NCI-H1436 (cell line): ENCODE measurements at places on chromosomes 4 and X.

DNA sequence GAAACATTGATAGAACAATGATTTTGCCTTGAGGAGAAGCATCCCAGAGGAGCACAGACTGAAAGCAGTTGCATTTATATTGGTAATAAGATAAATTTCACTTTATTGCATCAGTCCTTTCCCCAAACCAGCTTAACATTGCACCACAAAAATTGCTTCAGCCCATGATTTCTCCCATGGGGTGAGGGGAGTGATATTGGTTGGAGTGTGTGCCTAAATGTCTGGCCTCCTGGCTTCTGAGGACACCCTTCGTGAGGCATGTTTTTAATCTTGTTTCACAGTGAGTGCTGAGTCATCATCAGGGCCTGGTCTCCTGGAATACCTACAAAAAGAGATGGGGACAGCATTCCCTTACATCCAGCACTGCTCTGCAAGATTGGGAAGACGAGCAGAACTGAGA is 487.9 kb downstream of the C4orf33 start:
- no peak for DNase-seq

DNA sequence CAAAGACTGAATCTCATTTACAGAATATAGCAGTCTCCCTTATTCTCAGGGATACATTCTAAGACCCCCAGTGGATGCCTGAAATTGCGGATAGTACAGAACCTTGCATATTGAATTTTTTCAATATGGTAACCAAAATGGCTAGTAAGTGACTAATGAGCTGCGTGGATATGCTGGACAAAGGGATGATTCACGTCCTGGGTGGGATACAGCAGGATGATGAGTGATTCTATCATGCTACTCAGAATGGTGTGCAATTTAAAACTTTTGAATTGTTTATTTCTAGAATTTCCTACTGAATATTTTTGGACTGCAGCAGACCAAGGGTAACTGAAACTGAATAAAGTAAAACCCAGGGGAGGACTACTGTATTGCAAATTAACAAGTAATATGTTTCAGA is 66.7 kb downstream of the STAG2 start:
- no peak for DNase-seq

- no peak for DNase-seq
These were observed 312.4 kb upstream of the PABPC5 start for GRCh38 chrX:91122151-91122694.

DNA sequence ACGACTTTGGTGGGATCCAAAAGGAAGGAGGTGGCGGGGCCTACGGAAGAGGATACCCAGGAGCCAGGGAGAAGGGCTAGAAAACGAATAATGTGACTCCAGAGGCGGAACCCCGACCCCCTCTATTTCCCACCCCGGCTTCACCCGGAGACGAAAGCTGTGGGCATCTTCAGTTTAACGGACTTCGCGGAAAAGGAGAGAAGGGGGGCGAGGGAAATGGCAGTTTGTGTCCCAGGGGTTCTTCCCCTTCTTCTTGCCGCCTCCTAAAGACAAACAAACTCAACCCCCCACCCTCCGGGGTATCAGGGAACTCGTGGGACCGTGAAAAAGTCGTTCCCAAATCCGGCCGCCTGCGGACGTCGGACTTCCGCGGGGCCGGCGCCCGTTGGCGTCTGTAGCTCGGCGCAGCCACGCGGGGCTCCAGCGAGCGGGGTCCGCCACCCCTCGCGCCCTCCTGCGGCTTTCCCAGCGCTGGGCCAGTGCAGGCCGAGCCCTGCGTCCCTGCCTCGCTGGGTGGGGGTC is 3.6 kb upstream of the LEF1 start:
- DNase-seq, result no peak

DNA sequence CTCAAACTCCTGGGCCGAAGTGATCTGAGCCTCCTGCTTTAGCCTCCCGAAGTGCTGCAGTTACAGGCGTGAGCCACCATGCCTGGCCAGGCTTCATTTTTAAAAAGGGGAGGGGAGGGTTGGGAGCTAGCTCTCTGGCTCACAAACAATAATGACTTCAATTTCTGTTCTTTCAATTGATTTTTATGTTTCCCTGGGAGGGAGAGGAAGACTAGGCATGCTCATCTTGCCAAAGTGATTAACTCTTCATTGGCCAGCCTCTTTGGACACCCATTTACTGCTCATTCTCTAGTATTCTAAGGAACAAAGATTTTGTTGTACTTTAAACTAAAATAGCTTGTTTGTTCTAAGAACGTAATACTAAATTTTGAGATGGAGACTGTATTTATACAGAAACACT is 43.4 kb upstream of the TRIM2 start:
- no peak for DNase-seq

DNA sequence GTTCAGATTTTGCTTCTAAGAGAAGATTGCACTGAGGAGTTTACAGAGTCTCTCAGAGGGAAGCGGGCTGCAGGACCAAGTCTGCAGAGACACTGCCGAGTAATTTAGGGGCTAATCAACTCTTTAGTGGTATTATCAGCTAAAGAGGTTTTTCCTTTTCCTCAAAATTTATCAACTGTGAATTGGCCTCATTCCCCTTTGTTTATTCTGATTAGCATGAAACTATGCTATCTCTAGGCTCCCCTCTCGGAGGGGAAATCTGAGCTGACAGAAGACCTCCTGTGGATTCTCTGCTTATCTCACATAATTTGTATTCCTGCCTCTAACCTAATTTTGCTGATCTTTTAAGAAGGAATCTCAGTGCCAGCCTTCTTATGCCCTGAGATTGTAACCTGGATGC is 201.0 kb downstream of the DCTD start:
- DNase-seq, result no peak

- no peak for DNase-seq
These were observed 38.1 kb downstream of the RTL9 start for GRCh38 chrX:110396735-110397134.

DNA sequence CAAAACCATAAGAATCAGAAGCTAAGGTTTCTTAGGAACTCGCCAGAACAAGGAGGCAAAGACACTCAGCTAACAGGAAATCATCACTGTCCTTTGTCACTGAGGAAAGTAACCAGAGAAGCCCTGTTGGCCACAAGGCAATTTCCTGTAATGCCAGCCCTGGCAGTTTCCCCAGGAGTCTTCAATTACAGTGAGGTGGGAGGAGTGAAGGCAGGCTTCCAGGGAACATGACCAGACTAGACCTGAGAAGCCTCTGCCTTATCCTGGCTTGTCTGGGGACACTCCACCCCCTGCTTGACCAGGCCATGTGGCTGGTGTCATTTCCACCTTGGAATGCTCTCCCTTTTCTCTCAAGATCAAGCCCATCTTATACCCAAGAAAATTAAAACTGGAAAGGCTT is 125.3 kb downstream of the COL4A6 start:
- DNase-seq, result peak; percentile 21

GRCh38 chrX:38515291-38515690 is 46.1 kb upstream of the TSPAN7 start:
- DNase-seq, result no peak

DNA sequence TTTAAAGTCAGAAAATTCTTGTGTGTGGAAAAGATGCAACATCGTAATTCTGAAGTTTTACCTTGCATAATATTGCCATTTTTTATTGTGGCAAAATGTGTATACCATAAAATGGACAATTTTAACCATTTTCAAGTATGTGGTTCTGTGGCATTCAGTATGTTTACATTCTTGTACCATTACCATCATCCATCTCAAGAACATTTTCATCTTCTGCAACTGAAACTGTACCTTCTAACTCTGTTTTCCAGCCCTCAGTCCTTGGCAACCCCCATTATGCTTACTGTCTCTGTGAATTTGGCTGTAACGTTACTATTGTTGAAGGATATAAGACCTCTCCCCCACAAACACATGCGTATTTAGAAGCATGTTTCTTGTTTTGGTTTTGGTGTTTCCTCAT is 123.2 kb downstream of the BMPR1B start:
- DNase-seq, result no peak

DNA sequence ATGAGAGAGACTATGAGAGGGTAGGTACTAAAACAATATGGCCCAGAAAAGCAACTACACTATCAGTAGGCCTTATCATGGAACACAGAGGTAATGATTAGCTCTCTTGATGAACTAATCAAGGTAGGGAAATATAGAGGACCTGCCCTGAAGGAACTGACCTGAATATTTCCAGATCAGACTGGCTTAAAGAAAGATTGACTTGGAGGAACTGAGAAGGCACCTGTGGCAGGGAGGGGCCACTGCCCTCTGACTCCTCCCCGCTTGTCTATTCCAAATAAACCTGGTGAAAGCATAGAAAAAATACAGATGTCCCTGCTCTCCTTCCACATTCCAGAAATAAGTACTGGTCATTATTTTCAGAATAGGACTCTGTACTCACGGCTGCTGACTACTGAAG is 5.5 kb downstream of the RPS6KA6 start:
- DNase-seq, result no peak

GRCh38 chrX:65707151-65707550 is 39.7 kb downstream of the MSN start:
- DNase-seq, result no peak

DNA sequence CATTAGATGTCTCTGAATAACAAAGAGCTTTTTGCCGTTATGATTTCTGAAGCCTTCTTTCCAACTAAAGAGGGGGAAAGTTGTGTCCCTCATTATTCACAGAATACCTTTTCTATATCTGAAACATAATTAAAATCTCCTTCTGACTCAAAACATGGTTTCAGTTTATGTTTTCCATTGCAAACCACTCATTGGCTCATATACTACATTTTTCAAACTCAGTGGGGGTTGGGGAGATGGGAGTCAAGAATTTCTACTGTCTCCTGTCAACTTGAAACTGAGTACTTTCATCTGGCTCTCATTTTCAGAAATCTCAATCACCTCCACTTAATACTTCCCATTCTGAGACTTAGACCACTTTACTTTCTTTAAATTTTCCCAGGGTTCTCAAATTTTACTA is 1839.5 kb upstream of the PCDH10 start:
- no peak for DNase-seq

- no peak for DNase-seq
These were observed 138.0 kb upstream of the USP9X start for GRCh38 chrX:40947276-40947675.

DNA sequence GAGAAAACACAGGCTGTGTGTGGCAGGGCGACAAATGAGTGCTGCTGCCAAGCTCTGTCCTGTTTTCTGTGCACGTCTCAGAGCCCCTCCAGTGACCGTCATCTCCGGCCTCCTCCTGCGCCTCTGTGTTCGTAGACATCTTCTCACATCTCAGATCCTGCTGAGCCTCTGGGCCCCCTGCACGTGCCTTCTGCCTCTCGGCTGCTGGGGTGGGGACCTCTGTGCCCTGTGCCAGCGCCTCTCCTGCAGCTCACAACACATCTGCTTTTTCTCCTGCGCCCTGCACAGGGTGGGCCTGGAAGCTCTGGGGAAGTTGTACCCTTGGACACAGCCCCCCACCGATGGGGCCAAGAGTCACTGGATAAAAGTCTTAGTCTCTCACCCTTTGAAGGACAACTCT is 2.4 kb upstream of the CTAG2 start:
- DNase-seq, result no peak

DNA sequence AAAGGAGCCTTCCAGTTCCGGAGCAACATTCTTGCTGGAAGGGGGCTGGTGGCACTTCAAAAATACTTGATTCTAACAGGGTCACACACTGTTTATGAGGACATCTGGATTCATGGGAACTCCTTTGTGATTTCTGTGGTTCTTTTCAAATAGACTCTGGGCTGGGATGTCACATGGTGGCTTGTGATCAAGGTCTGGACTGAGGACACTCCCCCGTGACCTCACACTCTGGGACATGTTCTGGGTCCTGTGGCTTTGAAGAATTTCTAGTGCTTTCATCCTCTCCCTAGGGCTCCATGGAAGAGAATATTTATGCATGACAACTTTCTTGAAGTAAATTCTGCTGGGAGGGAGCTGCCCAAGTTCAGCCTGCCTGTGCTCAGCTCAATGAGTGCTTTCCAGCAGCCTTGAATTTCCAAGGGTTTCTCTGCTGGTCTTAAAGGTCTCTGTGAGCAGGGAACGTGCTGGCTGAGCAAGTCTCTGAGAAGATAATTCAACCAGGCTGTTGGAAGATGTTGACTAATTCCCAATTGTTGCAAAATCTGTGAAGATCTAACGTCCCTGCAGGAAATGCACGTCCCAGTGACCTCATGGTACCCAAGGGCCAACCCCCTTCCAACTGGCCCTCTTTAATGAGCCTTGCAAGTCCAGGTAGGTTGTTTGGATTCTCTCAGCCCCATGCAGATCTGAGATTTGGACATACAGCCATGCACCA is 36.3 kb downstream of the GPR143 start:
- no peak for DNase-seq

DNA sequence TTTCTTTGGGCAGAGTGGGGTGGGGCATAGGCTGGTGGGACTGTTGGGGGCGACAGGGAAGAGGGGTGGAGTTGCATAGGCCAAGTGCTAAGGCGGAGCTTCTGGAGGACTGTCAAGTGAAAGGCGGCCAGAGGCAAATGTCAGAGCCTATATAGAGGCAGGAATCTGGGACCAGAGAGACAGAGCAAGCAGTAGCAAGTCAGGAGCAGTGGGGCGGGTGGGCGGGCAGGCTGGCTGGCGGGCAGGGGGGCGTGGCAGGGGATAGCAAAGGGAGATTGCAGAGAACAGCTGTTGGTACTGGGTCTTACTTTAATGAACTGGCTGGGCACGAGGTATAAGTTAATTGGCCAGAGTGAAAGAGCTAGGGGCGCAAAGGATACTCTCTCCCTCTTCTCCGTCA is 89.8 kb downstream of the RTL9 start:
- DNase-seq, result no peak

DNA sequence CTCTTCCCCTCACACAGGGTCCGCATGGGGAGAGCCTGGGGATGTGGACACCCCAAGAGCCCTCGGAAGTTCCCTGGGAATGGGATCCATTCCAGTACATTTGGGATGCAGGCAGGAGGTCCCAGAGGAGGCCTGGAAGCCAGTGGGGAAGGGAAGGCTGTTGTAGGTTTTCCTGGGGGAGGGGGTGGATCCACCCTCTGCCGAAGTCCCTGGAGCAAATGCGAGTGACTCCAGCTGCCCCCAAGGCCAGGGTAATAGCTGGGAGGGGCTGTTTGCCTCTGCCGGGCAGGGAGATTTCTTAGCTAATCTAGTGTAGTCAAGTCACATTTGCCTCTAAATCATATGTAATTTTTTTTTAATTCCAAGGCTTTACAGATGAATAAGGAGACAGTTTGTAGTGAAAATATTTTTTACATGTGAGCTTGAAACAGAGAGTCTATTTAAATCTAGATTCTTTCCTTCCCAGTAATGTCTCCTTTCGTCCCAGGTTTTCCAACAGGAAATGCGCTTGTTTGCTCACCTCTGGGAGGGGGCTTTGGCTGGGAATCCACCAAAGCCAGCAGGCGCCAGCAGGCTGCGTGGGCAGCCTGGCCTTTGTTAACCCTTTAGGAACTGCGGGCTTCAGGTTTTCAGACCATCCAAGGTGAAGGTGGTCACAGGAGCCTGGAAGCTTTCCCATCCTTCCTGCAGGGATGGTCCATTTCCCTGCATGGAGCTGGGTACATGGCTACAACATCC is 26.8 kb downstream of the SH3TC1 start:
- no peak for DNase-seq

- DNase-seq, result no peak
These were observed 830.9 kb upstream of the NDST4 start for GRCh38 chr4:115944146-115944905.

GRCh38 chrX:48956728-48957414 is 536 bp downstream of the OTUD5 start:
- no peak for DNase-seq
